ENCODE measurements at places on chromosomes 2 and 18.

DNA sequence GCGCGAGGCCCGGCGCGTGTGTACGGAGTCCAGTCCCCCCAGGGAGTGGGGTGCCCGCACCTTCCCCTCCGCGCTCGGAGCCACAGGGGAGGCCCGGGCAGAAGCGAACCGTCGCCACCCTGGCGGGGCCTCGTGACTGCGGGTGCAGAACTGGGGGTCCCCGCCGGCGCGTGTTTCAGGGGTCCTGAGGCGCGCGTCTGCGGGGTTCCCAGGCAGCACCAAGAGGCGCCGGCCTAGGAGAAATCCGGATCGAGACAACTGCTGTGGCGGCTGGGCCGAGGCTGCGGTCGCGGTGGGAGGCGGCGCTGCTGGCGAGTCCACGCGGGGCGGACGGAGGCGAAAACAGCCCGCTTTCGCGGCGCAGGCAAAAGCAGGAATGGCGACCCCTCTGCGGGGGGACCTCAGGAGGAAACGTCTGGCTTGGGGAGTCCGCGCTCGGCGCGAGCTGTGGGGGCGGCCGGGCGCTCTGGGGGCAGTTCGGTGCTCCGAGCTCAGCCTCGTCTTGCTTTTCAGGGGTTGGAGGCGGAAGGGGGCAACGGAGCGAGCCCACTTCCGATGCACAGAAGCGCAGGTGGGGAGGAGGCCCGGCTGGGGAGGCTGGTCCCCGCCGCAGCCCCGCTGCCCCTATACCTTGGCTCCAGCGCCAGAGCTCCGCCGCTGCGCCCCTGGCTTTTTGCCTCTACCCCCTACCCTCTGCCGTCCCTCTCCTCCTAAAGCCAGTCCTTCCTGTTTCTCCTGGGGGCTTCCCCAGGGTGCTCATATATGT is 81.5 kb upstream of the LDLRAD4 start:
- DNase-seq = no peak

DNA sequence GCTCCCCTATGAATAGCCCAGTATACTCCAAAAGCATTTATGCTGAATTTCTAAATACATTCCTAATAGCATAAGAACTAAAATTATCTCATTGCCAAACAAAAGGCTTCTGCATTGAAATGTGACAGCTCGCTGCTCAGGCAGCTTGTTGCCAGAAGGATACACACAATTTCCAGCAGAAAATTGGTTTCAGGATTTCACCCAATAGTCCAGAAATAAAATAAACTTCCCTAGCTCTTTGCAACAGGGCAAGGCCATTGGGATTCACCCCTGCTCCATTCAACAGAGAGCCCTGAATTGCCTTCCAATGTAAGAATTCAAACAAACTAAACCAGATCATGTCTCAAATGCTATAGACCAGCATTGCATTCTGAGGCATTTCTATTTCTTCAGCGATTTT is 70.7 kb downstream of the RBM43 start:
- no peak for DNase-seq

DNA sequence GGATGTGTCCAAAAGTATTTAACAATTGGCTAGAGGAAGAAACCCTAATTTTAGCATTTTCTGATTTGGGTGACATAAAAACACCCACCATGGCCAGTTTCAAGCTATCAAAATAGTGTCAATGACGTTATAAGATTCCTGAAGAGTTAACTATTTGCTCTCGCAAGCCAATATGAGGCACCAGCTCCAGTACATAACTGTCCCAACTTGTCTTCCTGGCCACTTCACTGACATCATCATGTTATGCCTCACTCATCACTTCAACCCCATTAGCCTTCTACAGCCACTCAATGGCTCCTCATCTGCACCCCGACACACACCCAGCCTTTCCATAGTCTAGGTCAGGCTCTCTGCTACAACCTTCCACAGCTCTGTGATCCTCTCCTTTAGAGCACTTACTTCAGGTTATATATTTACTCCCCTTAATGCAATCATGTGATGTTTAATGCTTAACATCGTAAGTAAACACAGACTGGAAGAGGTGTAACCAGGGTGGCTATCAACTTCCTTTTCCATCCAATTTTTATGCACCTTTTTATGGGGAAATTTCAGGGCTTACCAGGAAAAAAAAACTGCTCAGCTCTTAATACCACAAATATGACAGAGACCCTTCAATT is 158.7 kb downstream of the VWC2L start:
- DNase-seq = no peak

GRCh38 chr18:30248056-30248455 is 794.5 kb downstream of the DSC3 start:
- DNase-seq = no peak

- no peak for DNase-seq
Observed at GRCh38 chr2:115606350-115606749, 1163.9 kb downstream of the DPP10 start.

DNA sequence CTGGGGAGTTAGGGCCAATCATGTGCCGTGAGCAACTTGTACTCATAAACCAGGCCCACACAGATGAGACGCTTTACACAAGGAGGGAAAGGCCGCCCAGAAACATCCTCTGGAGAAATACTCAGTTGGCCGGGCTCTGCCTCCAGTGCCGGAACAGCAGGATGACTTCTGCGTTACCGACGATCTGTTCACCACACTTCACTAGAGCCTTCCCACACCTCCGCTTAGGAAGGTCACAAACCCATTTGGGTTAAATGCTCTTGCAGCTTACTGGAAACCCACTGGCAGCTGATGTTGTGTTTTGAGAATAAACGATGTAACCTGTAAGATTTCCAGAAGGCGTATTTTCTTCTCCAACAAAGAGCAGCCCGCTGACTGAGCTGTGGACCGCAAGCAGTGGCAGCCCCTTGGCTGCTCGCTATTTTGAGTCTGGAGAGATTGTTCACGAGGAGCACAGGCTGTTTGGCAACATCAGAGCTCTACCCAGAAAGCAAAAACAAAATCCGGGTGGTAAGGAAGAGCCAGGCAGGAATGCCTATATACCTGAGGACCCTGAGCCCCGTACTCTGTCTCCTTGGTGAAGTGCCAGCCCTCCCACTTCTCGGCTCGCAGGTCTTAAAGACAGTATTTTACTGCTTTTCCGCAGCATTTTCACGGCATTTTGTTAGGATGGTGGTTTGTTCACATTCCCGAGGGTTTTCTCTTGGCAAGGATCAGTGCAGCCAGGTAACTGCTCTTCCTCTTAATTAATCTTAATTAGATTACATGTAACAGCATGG is 44.0 kb downstream of the COLEC12 start:
- DNase-seq = no peak

DNA sequence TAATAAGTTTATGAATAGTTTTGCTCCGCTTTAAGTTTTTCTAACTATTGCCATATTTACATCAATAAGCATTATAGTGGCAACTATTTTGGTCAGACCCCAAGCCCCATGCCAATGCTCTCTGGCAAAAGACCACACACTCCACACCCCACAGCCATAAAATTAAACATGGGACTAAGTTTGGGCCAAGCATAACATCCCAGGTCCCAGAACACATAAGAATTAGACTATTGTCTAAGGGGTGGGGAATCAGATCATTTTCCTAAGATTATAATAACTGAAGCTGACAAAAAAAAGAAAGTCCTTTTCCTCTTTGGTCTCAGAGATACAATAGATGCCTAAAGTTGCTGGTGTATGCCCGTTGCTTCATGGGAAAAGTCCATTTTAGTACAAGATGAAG is 46.3 kb downstream of the EXOC6B start:
- no peak for DNase-seq

DNA sequence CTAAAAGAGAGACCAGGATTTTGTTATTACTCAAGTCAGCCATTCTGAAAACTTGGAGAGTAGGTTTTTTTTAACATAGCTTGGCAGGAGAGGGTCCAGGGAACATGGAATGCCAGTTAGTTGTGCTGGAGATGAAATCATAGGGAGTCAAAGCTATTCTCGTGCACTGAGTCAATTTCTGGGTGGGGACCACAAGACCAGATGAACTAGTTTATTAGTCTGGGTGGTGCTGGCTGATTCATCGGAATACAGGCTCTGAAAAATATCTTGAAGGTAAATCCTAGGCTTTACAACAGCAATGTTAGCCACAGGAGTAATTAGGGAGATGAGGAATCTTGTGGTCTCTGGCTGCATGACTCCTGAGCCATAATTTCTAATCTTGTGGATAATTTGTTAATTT is 921.4 kb downstream of the TRIB2 start:
- DNase-seq = no peak

- DNase-seq = no peak
Observed at GRCh38 chr18:78620326-78620725, 359.3 kb upstream of the SALL3 start.

- DNase-seq = no peak
Observed at GRCh38 chr2:203803053-203803429, 64.5 kb upstream of the CTLA4 start.

GRCh38 chr2:209526561-209526960 is 102.7 kb downstream of the MAP2 start:
- no peak for DNase-seq

GRCh38 chr2:140200764-140201163 is 1420.6 kb upstream of the NXPH2 start:
- no peak for DNase-seq

- no peak for DNase-seq
Observed at GRCh38 chr2:237752761-237753165, 45.8 kb upstream of the RBM44 start.

DNA sequence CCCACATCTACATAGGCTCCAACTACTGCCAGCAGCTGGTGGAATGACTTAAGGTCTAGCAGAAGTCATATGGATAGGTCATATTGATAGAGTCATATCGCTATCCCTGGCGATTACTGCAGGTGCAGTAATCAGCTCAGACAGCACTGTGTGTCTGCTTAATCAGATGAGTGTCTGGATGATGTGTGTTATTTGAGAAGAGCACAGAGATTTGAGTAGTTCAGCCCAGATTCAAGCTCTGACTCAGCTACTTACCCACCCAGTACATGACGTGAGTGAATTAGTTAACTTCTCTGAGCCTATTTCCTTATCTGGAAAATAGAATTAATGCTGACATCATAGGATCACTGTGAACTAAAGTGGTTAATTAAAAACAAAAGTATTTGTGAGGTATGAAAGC is 78.9 kb downstream of the EHD3 start:
- no peak for DNase-seq

- DNase-seq = peak; percentile 11
Observed at GRCh38 chr2:234483568-234484251, 13.2 kb downstream of the ARL4C start.

DNA sequence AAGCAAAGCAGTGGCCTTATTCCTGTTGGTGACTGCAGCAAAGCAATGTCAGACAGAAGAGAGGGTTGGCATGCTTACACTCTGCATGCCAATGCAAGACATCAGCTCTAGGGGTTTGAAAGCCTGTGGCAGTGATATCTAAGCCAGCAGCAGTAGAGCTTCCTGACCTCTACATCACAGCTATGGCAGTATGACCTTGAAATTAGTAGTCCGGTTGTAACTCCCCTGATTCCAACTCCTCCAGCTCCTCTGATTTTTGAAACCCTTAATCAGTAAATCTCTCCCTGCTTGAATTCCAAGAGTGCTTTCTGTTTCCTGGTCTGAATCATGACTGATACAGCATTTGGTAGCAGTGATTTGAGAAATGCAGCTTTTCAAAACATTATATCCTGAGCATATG is 60.0 kb upstream of the LRP1B start:
- DNase-seq = no peak

DNA sequence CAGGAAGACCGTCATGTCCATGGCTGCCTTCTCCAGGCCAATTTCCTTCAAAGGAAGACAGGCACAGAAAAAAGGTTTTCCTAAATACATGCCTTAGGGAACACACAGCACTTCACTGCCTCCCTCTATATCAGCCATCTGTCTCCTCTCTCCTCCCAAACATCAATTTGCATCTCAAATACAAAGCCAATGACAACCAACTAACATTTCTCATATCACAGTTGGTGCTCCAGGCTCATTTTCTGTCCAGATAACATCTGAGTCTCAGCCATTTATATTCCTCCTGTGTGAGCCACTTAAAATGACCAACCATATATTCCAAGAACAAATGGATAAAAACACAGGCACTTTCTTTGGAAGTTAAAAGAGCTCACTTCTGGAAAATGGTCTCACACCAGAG is 62.5 kb upstream of the ACAA2 start:
- DNase-seq = no peak

DNA sequence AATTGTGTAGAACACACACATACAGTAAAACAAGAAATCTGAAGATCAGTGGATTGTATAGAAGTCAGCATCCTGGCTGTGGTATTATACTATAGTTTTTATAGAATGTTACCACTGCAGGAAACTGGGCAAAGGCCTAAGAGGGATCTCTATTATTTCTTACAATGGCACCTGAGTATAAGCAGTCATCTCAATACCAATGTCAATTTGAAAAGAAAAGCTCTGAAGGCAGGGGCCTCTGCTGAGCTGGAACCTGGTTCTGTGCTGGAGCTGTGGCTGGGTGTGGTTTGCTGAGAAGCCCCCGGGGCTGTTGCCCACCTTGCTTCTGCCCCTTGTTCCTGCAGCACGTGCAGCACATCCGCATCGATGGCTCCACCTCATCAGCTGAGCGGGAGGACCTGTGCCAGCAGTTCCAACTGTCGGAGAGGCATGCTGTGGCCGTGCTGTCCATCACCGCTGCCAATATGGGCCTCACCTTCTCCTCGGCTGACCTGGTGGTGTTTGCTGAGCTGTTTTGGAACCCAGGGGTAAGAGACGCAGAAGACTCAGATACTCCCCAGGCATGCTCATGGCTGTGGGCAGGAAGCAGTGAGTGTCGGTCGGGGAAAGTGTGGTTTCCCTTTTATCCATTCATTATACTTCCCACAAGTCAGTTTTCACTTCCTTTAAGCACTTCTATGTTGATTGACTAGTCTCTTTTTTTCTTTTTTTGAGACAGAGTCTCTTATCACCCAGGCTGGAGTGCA is 23.5 kb upstream of the RPL37A start:
- no peak for DNase-seq

GRCh38 chr2:50613161-50613560 is 418.8 kb downstream of the NRXN1 start:
- no peak for DNase-seq

DNA sequence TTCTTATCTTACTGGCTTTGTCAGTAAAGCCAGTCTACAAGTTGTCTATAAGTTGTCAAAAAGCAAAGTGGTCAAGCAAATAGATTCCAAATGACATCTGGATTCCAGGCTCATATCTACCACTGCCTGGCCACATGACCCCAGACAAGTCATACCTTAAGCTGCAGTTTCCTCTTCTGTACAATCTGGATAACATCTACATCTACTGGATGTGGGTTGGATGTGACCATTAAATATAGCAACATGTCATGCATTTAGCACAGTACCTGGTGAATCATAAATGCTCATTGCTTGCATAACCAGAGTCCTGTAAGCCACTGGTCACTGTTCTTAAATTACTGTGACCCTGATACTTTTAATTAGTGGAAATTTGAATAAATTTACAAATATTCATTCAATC is 16.8 kb downstream of the COBLL1 start:
- no peak for DNase-seq

Data from endothelial cell (in vitro differentiated cells).